ENCODE measurements at places on chromosomes 4 and X.

DNA sequence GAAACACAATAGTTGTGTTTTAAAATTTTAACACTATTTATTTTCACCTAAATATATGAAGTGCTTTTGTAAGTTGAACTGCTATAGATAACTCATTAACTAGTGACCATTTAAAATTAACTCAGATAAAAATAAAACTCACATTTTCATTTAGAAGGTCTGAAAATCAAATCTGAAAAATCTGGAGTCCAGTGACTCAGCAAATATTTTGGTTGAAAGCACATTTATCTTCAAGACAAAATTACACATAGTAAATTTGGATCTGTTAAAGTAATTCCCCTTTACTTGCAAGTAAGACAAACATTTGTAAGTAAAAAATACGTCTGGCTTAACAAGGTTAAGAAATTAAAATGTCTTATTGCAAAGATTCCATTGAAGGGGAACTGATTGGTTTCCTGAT, 589.1 kb downstream of the TRIML1 start:
- no peak for DNase-seq

- no peak for DNase-seq
Measured at GRCh38 chrX:16786791-16787735, 797 bp downstream of the TXLNG start.

- DNase-seq: no peak
Measured at GRCh38 chrX:150157291-150157690, 205.8 kb upstream of the MAMLD1 start.

DNA sequence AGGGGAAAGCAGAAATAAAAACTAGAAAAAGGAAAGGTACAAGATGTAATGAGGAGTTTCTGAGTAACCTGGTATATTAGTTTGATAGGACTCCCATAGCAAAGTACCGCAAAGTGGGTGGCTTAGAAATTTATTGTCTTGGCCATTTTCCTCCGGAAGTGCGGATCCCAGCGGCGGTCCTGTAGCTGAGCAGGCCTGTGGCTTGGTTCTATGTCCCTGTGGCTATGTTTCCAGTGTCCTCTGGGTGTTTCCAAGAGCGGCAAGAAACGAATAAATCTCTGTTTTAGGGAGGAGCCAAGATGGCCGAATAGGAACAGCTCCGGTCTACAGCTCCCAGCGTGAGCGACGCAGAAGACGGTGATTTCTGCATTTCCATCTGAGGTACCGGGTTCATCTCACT, 44.0 kb upstream of the LDB2 start:
- no peak for DNase-seq

GRCh38 chr4:154618708-154619315, 6.4 kb upstream of the FGG start:
- peak; percentile 21 for DNase-seq

DNA sequence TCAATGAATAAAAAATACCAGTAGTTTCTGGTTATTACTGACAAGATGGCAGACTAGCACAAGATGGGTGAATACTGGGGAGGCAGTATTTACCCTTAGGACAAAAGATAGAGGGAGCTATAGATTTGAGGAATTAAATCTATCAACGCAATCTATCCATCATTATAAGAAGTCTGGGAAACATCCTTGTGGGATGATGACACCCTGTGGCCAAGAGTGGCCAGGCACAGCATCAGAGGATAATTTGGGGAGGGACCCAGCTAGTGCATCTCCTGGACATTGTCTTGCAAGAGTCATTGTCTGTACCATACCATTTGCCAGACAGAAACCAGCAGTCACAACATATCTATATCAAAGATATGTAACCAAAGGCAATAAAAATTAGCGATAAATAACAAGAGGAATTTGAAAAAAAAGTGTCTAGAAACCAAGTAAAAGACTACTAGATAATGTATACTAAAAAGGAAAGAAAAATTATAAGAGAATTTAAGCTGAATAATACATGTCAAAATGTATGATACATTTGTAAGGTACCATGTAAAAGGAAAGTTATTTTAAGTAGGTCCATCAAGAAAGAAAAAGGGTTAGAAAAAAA, 22.9 kb downstream of the KCTD8 start:
- peak; percentile 9 for DNase-seq

- DNase-seq: peak; percentile 24
Measured at GRCh38 chrX:10722851-10723250, 102.5 kb upstream of the MID1 start.

DNA sequence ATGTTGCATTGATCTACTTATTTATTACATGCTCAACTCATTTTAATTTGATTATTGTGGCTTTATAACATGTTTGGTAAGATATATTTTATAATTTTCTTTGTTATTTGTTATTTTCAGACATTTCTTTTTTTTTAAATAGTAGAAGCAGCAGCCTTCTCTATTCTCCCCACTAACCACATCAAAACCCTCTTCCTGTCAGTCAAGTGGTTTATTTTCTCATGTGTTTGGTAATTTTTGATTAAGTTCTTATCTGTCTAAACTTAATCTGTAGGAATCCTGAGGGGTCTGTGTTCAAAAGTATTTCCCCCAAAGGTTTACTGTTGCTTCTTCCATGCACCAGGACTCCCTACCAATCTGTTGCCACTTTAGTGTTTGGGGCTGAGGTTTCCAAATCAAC, 131.9 kb downstream of the SCLT1 start:
- DNase-seq: no peak

DNA sequence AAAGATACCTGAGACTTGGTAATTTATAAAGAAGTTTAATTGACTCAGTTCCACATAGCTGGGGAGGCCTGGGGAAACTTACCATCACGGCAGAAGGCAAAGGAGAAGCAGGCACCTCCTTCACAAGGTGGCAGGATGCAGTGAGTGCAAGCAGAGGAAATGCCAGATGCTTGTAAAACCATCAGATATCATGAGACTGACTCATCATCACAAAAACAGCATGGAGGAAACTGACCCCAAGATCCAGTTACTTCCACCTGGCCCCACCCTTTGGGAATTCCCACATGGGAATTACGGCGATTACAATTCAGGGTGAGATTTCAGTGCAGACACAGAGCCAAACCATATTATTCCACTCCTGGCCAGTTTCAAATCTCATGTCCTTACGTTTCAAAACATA, 514.7 kb upstream of the SPANXN1 start:
- DNase-seq: no peak

DNA sequence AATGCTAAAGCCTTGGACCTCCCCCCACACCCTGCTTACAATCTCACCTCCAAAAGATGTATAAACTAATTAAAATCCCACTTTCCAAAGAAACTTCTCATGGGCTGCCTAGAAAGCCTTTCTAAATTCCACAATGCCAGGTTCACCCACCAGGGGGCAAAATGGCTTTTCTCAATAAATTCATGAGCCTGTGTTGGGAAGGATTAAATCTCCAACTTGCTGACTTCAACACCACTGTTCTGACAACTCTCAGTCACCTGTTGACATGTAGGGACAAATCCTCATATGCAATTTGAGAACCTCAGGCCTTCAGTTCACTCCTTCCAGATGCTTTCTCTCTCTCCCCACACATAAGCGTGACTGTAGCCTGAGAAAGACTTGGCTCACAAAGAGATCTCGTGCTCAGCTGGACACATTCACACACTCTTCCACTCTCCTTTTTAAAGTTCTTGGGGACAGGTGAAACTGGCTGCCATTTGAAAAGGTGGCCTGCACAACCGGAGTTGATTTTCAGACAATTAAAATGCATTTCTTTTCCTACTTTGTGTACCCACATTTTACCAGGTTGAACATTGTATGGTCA, 88.6 kb upstream of the PRPS2 start:
- DNase-seq: no peak

DNA sequence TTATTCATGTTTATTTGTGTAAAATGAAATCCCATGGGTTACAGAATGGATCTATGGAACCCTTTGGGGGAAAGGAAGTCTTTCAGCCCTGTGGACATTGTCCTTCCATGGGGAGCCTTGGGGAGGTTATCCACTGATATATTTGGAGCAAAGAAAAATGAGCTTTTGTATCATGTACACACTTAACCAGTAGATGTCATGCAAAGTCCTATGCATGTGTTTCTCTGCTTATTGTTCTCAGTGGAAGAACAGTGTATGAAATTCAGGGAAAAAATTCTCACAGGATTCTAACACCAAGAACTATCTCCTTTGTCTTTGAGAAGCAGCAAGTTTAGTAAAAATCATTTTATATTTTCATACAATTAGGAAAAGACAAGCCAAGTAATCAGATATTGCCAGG, 105.3 kb downstream of the DTHD1 start:
- DNase-seq: no peak

- DNase-seq: no peak
Measured at GRCh38 chr4:12881945-12882584, 602.1 kb downstream of the RAB28 start.
